ENCODE measurements at places on chromosomes 11 and 22.

DNA sequence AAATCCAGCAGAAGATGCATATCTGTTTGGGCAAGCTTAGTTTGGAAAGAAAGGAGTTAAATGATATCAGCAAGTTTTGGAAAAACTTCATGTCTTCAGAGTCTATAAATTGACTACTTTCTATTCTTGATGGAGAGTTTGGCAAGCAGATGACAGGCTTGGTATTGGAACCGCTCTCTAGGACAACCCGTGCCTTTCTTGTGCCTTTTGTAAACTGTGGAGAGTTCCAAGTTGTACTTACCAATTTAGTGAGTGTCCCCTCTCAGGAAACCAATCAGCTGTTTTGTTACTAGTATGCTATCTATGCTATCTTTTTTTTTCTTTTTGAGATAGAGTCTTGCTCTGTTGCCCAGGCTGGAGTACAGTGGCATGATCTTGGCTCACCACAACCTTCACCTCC is 43.7 kb upstream of the CTTN start:
- no peak for DNase-seq

DNA sequence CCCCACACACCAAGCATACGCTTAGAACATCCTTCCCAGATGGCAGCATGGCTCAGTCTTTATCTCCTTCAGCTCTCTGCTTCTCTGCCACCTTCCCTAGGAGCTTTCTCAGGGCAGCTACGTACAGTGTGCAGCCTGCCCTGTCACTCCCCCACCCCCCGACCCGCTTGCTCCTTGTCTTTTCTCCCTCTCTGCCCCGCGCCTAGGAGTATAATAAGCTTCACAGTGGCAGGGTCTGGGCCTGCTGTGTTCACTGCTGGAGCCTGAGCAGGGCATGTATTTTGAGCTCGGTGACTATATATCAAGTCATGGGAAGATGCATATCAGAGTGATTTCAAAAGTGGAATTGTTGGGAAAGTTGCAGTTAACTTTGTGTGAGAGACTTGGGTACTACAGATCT is 55.8 kb upstream of the ADSL start:
- no peak for DNase-seq

DNA sequence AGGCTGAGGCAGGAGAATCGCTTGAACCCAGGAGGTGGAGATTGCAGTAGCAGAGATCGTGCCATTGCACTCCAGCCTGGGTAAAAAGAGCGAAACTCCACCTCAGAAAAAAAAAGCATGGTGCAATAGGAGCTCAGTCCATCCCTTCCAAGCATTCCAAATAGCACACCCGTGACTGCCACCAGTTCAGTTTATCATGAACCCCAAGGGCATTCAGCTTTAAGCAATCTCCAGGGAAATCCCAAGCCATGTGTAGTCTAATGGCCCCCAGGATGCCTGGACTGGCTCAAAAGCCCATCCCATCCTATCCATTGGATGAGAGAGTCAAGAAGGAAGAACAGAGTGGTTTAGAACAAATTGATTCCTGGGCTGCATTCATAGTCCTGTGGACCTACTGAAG is 16.2 kb downstream of the MICAL3 start:
- no peak for DNase-seq

GRCh38 chr22:41787331-41787730 is 13.1 kb upstream of the CCDC134 start:
- DNase-seq: no peak

DNA sequence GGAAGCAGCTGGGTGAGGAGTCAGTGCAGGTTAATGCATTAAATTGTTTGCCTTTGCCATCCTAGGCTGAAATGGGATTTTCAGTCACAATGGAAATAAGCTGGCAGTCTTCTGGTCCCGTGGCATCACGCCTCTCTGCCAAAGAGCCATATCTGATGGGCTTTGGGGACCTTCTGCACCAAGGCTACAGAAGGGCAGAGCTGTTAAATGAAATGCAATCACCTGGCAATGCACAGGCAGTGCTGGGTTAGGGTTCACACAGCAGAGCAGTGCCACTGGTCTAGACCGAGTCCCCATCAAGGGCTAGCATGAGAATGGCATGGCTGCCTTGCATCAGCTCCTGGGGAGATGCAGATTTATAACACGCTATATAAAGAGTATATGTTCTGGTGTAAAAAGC is 749.2 kb downstream of the NTM start:
- DNase-seq: no peak

GRCh38 chr22:48070083-48070482 is 1307.6 kb downstream of the TBC1D22A start:
- no peak for DNase-seq

DNA sequence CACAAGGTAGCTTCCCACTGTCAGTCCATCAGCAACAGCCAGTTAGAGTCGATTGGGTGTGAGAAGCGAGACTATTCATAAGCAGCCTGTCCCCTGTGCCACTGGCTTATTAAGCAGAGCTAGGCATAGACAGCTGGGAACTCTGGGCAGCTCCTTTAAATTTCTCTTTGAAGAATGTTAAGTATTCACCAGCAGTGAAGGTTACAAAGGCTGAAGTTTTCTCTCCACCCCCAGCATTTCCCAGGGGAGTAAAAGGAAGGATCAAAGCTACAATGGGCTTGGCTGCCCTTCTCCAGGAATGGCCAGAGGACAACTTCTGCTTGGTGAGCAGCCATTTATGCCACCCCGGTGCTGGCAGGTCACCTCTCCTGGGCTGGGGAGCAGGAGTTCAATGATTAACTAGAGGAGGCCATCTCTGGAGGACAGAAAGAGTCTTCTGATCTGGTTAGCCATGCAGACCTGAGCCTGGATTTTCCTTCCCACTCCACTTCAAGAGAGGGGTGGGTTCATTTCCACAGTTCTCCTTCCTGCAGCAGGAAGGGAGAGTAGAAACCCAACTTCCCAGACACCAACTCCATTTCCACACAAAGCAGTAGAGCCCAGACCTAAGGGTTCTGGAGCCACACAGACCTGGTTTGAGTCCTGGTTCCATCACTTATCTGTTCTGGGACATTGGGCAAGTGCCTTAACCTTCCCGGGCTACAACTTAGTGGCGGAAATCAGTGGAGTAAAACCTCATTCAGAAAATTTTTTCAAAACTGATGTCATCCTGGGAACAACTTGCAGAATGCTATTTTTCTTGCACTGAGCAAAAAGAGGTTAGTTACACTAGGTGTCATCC is 22.6 kb downstream of the POU2AF3 start:
- DNase-seq: no peak

DNA sequence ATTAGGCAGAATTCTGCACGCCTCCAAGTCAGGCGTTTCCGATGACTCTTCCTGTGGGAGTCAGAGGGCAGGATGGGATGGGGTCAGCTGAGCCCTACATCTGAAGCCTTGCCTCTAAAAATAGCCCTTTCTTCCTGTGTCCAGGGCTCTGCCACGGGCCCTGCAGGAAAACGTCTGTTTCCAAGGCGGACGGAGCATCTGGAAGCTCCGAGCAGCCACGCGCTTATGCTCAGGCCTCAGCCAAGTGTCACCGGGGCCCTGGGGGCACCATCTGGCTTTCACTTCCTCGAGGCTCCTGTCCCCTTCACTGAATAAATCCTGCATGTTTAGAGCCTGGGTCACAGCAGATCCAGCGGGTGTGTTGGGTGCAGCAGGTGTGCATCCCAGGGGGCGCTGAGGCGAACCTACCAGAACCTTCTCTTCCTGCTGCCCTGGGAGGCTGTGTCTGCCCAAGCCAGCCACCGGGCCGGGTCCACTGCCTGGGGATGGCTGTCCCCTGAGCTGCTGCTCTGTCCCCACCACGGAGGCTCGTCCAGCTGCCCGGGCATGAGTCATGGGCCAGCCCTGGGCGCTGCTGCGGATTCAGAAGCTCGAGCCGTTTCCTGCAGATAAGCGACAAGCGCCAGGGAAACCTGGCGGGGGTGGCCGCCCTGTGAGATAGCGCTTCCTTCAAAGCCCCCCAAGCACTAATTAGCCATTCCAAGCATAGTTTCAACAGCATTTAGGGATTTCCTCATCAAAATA is 32.0 kb upstream of the LINC01488 start:
- no peak for DNase-seq

DNA sequence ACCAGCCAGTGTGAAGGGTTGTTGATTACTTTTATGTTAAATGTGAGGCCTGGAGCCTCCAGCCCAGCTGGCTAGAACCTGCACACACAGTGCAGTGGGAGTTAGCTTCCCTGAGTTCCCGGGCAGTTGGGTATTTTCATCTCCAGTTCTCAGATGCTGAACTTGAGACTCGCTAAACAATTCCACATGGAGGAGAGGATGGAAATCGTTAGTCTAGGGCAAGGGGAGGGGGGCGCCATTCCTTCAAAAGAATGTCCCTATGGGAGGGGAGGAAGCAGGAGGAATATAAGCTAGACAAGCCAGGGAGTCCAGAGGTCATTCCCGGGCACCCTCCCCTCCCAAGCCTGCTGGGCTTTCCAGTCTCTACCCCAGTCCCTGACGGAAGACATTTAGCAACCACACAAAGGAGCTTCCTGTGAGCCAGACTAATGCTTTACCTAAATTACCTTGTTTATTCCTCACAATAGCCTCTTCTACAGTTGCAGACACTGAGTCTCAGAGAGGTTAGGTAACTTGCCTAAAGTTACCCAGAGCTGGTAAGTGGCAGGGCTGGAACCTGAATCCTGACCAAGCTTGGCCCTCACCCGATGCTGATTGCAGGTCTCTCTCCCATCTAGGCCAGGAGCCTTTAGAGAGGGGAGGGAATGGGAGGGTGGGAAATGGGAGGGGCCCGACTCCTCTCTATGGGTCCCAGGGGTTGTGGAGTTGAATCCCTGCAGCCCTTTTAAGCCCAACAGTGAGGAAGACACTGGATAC is 1.9 kb upstream of the TSKU start:
- no peak for DNase-seq

DNA sequence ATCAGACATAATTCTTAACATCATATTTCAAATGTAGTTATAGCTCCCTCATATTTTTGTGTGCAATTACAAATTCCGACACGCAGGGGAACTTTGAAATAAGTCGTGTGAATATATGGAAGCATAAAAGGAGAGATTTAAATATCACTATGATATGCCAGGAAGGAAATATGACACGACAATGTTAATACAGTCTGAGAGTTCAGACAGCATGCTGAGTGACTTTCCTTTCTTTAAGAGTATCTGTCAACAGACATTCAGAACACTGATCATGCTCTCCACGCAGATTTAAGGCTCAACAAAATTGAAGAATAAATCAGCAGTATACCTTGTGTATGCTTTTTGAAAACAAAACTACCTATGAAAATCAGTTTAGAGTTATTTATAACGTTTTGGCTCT is 232.6 kb upstream of the CARD18 start:
- no peak for DNase-seq

GRCh38 chr11:19450282-19450681 is 209.5 kb upstream of the E2F8 start:
- no peak for DNase-seq

- DNase-seq: no peak
Measured at GRCh38 chr22:19779011-19779421, 18.4 kb downstream of the TBX1 start.

DNA sequence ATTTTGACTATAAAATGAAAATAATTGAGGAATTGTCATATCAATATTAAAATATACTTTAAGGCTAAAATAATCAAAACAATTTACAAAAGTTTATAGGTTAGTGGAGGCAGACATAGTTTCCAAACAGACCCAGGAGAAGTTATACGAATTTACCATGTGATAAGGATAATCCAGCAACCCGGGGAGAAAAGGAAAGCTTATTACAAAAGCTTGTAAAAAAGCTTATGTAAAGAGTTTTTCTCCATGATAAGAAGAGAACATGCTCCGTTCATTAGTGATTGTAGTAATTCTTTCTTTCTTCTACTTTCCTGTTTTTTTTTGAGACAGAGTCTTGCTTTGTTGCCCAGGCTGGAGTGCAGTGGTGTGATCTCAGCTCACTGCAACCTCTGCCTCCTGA is 79.0 kb downstream of the ATXN10 start:
- DNase-seq: no peak

- DNase-seq: no peak
Measured at GRCh38 chr11:92330114-92330513, 105.5 kb downstream of the FAT3 start.

GRCh38 chr22:46359362-46359761 is 23.8 kb downstream of the TRMU start:
- DNase-seq: no peak

GRCh38 chr11:70068950-70069349 is 9.2 kb upstream of the ANO1 start:
- DNase-seq: no peak

DNA sequence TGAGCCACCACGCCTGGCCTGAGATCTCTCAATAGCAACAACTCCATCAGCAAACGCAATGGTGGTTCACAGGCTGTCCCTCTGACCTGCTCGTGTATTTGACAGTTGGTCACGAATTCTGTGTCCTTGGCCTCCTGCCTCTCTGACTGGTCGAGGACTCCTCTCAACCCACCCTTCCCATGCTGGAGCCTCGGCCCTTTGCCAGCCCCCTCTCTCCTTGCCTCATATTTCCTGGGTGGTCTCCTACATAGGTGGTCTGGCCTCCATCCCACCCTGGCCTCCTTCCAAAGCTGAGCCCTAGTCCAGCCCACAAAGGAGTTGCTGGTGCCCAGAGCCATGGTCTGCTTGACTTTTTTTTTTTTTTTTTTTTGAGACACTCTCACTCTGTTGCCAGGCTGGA is 11.4 kb upstream of the A4GALT start:
- no peak for DNase-seq

DNA sequence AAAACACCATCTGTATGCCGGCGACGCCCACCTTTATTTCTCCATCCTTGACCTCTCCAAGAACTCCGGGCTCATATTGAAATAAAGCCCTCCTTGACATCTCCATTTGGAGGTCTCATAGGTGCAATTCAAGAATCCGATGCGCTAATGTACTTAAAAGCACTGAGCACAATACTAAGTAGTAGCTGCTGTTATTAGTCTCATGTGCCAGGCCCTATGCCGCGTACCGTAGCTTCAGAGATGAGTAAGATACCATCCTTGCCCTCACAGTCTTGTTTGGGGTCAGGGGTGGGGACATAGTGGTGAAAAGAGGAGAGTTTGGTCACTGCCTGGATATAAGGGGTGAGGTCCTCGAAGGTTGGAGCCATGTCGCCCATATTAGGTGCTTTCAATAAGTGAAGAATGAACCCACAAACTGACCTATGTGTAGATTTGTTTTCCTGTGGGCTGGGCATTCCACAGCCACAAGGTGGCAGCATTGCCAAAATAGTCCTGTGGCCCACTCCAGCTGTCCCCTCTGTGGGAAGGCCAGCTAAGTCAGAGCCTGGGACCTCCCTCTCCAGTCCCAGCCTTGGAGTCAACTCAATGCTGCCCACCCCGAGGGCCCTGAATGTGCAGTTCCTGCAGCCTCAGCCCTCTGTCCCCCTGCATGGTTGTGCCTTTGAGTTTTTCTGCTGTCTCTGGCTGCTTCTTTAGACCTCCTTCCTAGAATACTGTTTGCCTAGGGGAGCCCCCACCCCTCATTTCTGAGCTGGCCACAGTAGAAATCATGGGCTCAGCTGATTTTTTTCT is 6.5 kb downstream of the DCPS start:
- peak; percentile 21 for DNase-seq

GRCh38 chr11:120211522-120212258 is 858 bp downstream of the OAF start:
- no peak for DNase-seq
